ENCODE measurements at places on chromosomes 16 and 17.

- DNase-seq, result peak; percentile 47
These were observed 15.9 kb upstream of the ANKRD40CL start for GRCh38 chr17:50783193-50783660.

GRCh38 chr17:20116683-20117309, 107.6 kb downstream of the SPECC1 start:
- no peak for DNase-seq

- no peak for DNase-seq
These were observed at the start of gene MT1G for GRCh38 chr16:56667581-56668571. Gene MT1G, minus strand, starts transcription at chr16:56668065. Its CDS starts 72 bp downstream, at chr16:56667993.

GRCh38 chr16:70746708-70747424, 54.1 kb downstream of the VAC14 start:
- no peak for DNase-seq

- no peak for DNase-seq
These were observed 12.0 kb downstream of the AP1G1 start for GRCh38 chr16:71796501-71797097.

GRCh38 chr16:23523321-23523720, 13.0 kb upstream of the GGA2 start:
- no peak for DNase-seq

DNA sequence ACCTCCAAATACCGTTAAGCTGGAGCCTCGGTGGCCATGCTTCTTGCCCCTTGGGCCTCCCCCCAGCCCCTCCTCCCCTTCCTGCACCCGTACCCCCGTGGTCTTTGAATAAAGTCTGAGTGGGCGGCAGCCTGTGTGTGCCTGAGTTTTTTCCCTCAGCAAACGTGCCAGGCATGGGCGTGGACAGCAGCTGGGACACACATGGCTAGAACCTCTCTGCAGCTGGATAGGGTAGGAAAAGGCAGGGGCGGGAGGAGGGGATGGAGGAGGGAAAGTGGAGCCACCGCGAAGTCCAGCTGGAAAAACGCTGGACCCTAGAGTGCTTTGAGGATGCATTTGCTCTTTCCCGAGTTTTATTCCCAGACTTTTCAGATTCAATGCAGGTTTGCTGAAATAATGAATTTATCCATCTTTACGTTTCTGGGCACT, 928 bp downstream of the HBA1 start:
- no peak for DNase-seq

DNA sequence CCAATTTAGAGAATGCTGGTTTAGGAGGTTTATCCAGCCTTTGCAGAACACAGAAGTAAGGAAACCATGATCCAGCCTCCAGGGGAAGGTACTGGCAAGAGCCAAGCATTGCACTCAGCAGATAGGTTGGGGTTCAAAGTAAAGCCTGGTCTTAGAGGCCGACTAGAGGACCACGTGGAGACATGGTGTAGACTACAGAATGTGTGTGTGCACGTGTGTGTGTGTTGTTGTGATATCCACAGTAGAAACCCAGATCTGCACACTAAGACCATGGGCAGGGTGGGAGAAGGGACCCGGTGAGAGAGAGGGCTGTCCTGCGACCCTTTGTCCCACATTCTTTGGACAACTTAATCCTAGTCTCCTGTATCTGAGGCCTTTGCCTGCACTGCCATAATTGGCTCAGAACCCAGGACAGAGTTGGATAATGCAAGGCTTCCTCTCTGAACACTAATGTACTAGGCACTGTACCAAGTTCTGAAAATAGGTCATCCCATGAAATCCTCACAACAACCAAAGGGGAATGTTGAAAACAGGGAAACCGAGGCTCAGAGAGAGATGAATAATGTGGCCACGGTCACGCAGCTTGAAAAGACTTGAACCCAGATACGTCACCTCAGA, 325.1 kb upstream of the HSBP1 start:
- no peak for DNase-seq

DNA sequence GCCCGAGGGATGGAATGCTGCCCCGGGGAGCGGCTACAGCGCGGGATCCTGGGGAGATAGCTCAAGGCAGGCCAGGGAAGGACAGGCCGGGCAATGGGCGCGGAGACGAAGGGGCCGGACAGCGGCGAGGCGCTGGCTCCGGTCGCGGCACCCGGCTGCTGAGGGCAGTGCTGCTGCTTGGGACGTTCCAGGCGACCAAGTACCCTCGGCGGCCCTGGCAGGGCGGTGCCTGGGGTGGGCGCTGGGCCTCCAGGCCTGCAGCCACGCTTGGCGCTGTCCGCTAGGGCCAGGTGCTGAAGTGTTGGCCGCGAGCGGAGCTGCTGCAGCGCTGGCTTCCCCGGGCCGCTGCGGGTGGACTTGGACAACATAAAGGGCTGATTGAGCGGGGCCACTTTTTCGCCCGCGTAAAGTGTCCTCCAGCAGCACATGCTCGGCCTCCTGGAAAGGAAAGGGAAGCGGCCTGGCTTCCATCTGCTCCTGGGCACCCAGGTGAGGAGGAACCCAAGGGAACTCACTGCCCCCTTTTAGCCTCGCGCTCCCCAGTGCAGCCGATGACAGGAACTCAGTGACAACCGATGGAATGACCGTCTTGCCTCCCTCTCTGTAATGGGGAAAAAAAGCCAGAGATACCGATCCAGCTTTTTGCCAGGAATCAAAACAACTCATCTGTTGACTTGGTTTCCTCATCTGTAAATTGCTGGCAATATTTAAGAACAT, 23.7 kb downstream of the CLEC3A start:
- DNase-seq, result no peak

DNA sequence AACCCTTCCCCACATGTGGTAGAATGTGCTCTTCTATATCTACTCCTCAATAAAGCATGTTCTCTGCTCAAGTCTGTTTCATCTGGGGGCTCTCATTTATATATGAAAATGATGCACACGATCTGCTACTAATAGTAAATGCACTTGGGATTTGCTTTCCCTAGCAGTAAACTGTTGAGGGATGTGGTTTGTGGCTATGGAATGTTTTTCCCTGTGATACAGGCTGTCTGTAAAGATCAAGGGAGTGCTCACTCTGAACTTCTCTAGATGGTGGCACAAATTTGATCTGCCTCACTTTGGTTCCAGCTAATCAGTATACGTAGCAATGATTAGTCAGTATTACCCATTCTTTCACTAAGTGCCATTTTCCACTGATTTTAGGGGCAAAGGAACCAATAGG, 18.8 kb downstream of the TAC4 start:
- DNase-seq, result no peak

- DNase-seq, result no peak
These were observed 2.8 kb downstream of the TOB1 start for GRCh38 chr17:50863221-50863843.

DNA sequence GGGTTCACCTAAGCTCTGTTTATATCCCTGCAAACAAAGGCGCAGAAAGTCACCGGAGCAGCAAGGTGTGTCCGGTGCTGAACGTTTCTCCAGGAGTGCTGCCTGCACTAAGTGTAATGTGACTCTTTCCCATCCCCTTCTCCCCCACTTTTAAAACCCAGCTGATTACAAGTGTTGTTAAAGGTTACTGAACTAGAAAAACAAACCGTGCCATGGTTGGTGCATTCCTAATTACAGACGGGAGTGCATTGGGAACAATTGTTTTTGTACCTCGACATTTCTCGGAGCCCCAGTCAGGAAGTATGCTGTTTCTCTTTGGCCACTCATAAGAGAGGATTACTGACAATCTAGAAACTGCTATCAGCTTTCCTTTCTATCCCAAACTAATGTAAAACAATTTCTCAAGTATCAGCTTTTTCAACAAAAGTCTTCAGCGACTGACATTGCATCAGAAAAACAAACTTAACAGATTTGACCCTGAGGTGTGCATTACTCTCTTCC, 441.0 kb upstream of the SALL1 start:
- DNase-seq, result no peak
